ENCODE measurements at places on chromosomes 6 and 20.

GRCh38 chr6:31541059-31541657, 645 bp downstream of the DDX39B start:
- peak; percentile 77 for DNase-seq

DNA sequence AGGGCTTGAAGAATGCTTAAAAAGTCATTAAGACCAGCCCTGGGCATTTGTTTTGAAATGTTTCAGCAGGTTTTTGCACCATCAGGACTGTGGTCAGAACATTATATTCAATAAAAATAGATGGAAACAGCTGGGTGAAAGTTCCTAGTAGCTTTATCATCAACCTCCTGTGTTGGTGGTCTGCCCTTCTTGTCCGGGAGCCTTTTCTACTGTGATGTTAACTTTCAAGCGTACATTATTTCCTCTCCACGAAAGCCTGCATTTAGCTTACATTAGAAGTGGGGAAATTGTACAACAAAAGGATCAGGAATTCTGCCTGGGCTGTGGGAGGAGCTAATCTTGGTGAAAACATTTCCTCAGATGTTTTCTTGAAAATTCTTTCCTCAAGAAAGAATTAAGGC, 71.1 kb downstream of the LAMA4 start:
- DNase-seq, result no peak

DNA sequence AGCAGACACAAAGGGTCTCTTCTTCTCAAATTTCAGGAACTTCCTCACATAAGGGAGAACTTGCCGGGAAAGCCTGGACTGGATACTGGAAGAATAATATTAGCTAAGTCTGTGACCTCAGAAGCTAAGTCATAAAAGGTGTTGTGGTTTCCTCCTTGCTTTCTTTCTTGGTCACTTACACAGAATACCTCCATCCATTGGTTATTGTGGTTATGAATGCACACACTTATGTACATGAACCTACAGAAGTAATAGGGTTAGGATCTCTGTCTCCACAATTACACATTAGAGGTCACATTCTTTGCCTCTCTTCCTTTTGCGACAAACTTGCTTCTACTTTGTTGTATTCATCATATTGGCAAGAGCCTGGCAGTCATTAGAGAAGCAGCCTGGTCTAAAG, 40.4 kb downstream of the ZNF391 start:
- no peak for DNase-seq

DNA sequence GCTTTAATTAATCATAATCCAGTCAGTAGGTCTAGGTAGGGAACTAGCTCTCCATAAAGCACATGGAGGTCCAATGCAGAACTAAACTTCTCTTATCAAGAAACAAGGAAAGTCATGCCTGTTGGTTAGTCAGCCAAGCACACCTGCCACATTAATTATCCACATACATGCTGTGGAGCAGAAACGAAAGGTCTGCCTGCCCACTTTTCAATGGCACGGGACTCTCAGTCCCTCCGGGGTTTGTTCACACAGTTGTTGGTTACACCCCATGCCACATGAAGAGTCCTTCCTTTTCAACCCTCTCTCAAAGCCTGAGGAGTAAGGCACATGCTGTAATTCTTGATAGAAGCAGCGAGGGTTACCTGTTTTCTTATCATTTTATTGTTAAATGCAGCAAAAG, 1096.4 kb upstream of the MAP3K7 start:
- DNase-seq, result no peak

- DNase-seq, result no peak
These were observed 30.7 kb downstream of the CARMIL1 start for GRCh38 chr6:25309886-25310285.

DNA sequence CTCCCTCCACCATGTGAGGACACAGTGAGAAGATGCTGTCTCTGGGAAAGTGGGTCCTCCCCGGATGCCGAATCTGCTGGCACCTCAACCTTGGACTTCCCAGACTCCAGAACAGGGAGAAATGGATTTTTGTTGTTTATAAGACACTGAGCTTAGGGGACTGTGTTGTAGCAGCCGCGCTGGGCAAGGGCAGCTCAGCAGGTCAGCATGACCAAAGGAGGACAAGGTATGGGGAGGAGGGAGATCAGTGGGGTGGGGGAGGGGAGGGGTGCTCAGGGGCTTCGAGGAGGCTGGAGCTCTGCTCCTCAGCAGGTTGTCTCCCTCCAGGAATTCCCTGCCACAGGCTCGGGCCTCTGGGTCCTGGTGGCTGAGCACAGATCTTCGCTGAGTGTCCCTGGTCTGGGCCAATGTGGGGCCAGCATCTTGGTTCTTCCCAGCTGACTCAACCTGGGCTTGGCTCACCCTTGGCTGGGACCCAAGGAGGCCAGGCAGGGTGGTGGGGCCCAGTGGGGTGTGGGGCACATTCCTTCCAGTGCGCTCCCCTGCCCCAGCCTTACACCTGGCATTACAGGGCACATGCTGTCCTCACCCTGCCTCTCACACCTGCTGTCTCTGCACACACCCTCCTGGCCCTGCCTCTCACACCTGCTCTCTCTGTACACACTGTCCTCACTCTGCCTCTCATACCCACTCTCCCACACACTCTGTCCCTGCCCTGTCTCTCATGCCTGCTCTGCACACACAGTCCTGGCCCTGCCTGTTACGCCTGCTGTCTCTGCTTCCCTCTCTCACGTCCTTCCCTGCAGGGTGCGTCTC, 107.3 kb downstream of the SYCP2 start:
- DNase-seq, result no peak

GRCh38 chr20:62762376-62762775, 33.9 kb upstream of the MRGBP start:
- DNase-seq, result no peak

All from activated CD4-positive, alpha-beta T cell treated with anti-CD3 and anti-CD28 coated beads, Interleukin-2, Interleukin-6, amounts not matched to agents 100 ng/mL and 50 ng/mL, durations not matched to agents 16 hours and 8 hours (primary cell).